ENCODE measurements at places on chromosomes 6 and 20. TPM values are rescaled to one million over a fixed set of nuclear protein-coding genes. Genes with fewer than 3 reads are reported as not detected.
A peak's percentile ranks its signal among the peaks of the same experiment; 100 is the strongest.

GRCh38 chr6:7505189-7505699, 36.2 kb upstream of the DSP start:
- peaks cover 4% of the 10 kb centered on the region for H3K4me1 ChIP-seq
- no peak overlapping the region for H3K27ac ChIP-seq
- no peak overlapping the region for H3K4me3 ChIP-seq
- peak; percentile 32 for DNase-seq
- H3K27me3 ChIP-seq = no peaks in the 10 kb centered on the region
- H3K36me3 ChIP-seq = no peaks in the 10 kb centered on the region

- no peaks in the 10 kb centered on the region for H3K4me1 ChIP-seq
- peaks cover 20% of the 10 kb centered on the region for H3K36me3 ChIP-seq
- H3K27me3 ChIP-seq = no peaks in the 10 kb centered on the region
- no peak overlapping the region for H3K27ac ChIP-seq
- no peak for DNase-seq
These were observed 50.8 kb upstream of the DSN1 start for GRCh38 chr20:36824142-36824940.

ATP9A gene
- not detected for polyA plus RNA-seq

PGC gene
- not detected for polyA plus RNA-seq

GRCh38 chr20:62743777-62744317, 35.2 kb downstream of the NTSR1 start:
- DNase-seq = no peak
- no peaks in the 10 kb centered on the region for H3K36me3 ChIP-seq
- H3K4me3 ChIP-seq = no peak overlapping the region
- H3K4me1 ChIP-seq = peaks cover 39% of the 10 kb centered on the region

DNA sequence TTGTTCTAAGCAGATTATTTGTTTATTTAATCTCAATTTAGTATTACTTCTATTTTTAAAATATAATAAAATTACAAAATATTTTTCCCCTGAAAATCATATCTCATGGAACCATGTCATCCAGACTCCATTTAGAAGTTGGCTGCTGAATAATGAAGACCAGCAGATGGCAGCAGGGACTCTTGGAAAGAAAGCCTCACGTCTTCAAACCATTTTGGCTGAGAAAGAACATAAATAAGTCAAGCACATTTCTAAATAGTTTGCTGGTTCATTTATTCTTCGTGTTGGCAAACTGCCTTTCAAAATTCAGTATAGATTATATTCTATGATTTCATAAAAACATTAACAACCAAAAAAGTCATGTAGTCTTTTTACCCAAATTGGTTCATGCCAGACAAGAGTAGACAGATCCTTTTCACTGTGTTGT, 71.7 kb downstream of the RCAN2 start:
- peaks cover 7% of the 10 kb centered on the region for H3K4me1 ChIP-seq
- H3K27ac ChIP-seq = no peak overlapping the region
- no peaks in the 10 kb centered on the region for H3K36me3 ChIP-seq
- H3K27me3 ChIP-seq = no peaks in the 10 kb centered on the region
- DNase-seq = peak; percentile 4

GRCh38 chr20:20428067-20428466, 60.2 kb downstream of the INSM1 start:
- H3K4me1 ChIP-seq = no peaks in the 10 kb centered on the region
- peaks cover 47% of the 10 kb centered on the region for H3K36me3 ChIP-seq
- DNase-seq = no peak
- H3K4me3 ChIP-seq = no peak overlapping the region
- H3K27ac ChIP-seq = no peak overlapping the region

AVP gene
- polyA plus RNA-seq = not detected

PSORS1C1 gene
- not detected for polyA plus RNA-seq

ITPR3 gene
- 1.8 TPM for polyA plus RNA-seq

- H3K27ac ChIP-seq = peak overlapping the region; percentile 67
- H3K4me3 ChIP-seq = no peak overlapping the region
These were observed 63.2 kb upstream of the ARMH2 start for GRCh38 chr6:24861934-24862333.

DNA sequence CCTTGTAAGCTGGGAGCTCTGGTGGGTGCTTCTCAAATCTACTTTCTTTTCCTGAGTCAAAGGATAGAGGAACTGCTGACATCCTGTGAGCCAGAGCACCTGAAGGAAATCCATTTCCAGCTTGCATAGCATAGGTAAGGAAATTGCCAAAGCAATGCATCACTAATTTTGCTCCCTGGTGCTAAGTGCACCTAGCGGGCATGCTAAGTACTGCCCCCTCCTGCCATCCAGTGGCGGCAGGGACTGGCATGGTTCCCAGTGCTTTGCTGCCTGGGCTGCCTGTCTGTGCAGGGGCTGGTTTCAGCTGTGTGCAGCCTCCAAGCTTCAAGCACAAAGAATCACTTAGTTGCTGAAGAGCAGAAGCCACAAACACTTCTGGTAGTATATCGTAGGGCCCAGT, 63.9 kb downstream of the FARS2 start:
- H3K27me3 ChIP-seq = no peaks in the 10 kb centered on the region
- H3K4me3 ChIP-seq = no peak overlapping the region
- no peak overlapping the region for H3K27ac ChIP-seq
- H3K36me3 ChIP-seq = peaks cover 6% of the 10 kb centered on the region
- peaks cover 7% of the 10 kb centered on the region for H3K4me1 ChIP-seq
- no peak for DNase-seq

DNA sequence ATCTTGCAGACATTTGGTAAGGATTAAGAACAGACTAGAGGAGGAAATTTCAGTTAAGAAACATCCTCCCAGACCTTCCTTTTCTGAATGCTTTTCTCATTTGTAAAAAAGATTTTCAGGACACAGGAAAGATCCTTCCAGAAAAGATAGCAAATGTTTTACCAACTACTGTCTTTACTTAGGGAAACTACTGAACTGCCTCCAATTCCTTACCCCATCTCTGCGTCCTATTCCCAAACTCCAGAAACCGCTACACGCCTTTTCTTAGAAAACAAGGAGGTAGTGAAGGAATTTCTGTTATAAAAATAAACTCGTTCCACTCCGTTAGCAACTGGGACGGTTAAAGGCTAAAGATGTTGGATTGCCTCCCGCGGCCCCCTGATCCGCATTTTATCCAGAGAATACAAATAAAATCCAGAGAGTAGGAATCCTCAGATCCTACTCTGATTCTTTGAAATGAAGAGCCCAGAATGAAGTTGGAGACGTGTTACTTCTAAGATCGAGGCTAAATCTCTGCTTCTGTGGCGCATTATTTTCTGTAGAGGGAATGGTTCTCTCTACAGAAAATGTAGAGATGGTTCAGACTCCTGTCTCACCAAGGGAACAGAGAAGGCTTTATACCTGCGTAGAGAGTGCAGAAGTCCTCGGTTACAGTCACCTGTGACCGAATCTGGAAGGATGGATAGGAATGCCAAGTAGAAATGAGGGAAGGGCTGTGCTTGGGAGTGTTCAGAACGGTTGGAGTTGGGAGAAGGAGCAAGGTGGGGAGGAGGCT, 133.0 kb downstream of the GPX5 start:
- H3K4me1 ChIP-seq = no peaks in the 10 kb centered on the region
- peaks cover 48% of the 10 kb centered on the region for H3K27me3 ChIP-seq
- no peak overlapping the region for H3K27ac ChIP-seq
- no peak for DNase-seq
- H3K4me3 ChIP-seq = peak overlapping the region; percentile 27

- H3K4me3 ChIP-seq = no peak overlapping the region
- no peaks in the 10 kb centered on the region for H3K27me3 ChIP-seq
- no peaks in the 10 kb centered on the region for H3K36me3 ChIP-seq
- DNase-seq = no peak
- no peak overlapping the region for H3K27ac ChIP-seq
These were observed 40.0 kb upstream of the KCNK16 start for GRCh38 chr6:39362487-39362865.

DNA sequence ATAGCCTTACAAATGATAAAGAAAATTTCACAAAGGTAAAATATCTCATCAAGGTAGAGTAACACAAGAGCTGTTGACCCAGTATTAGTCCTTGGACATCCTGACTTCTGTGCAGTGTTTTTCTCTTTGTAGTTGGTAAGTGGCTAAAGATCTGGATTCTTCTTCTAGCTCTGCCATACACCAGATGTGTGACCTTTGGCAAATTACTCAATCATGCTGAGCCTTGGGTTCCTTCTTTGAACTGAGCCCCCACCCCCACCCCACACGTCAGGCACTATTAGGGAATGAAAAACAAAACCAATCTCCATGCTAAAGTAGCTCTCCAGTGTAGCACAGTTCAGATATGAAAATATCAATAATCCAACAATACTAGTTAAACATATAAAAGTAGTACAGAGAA, 15.1 kb upstream of the TRIM39 start:
- H3K27me3 ChIP-seq = no peaks in the 10 kb centered on the region
- H3K4me1 ChIP-seq = no peaks in the 10 kb centered on the region
- no peak overlapping the region for H3K27ac ChIP-seq
- no peak overlapping the region for H3K4me3 ChIP-seq
- no peak for DNase-seq

SS18L1 gene
- polyA plus RNA-seq = 14.9 TPM

GRCh38 chr6:158972241-158973233, 27.5 kb downstream of the RSPH3 start:
- no peaks in the 10 kb centered on the region for H3K27me3 ChIP-seq
- peaks cover 7% of the 10 kb centered on the region for H3K36me3 ChIP-seq
- no peak overlapping the region for H3K4me3 ChIP-seq

KHDC1 gene
- polyA plus RNA-seq = not detected

CALHM5 gene
- polyA plus RNA-seq = not detected

TNFAIP3 gene
- 35.5 TPM for polyA plus RNA-seq

SLC17A3 gene
- not detected for polyA plus RNA-seq

PPP1R11 gene
- polyA plus RNA-seq = 42.5 TPM

NKX2-2 gene
- polyA plus RNA-seq = not detected

CD93 gene
- polyA plus RNA-seq = 52.7 TPM

- no peak for DNase-seq
- peak overlapping the region; percentile 18 for H3K4me3 ChIP-seq
- no peaks in the 10 kb centered on the region for H3K27me3 ChIP-seq
These were observed 26.9 kb downstream of the CDH26 start for GRCh38 chr20:59985164-59985563.

GLYATL3 gene
- not detected for polyA plus RNA-seq

DNA sequence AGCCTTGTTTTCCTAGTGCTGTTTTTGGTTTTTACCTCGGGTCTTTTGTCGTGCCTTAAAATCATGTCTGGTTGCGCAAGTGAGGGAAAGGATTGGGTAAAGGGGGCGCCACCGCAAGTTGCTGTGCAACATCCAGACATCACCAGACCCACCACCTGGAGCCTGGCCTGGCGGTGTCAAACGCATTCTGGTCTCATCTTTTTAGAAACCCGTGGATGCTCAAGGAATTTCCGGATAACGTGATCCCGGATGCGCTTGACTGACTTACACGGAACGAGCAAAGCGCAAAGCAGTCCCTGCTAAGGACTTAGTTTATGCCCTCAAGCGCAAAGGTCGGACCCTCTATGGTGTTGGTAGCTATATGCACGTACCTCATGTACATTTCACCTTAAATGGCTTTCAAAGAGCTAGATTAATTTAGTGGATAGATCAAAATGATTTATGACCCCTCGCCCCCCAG, 105.2 kb downstream of the OR2B2 start:
- H3K27me3 ChIP-seq = no peaks in the 10 kb centered on the region
- H3K36me3 ChIP-seq = no peaks in the 10 kb centered on the region
- peaks cover 45% of the 10 kb centered on the region for H3K4me1 ChIP-seq
- H3K27ac ChIP-seq = peak overlapping the region; percentile 82
- DNase-seq = peak; percentile 29

DNA sequence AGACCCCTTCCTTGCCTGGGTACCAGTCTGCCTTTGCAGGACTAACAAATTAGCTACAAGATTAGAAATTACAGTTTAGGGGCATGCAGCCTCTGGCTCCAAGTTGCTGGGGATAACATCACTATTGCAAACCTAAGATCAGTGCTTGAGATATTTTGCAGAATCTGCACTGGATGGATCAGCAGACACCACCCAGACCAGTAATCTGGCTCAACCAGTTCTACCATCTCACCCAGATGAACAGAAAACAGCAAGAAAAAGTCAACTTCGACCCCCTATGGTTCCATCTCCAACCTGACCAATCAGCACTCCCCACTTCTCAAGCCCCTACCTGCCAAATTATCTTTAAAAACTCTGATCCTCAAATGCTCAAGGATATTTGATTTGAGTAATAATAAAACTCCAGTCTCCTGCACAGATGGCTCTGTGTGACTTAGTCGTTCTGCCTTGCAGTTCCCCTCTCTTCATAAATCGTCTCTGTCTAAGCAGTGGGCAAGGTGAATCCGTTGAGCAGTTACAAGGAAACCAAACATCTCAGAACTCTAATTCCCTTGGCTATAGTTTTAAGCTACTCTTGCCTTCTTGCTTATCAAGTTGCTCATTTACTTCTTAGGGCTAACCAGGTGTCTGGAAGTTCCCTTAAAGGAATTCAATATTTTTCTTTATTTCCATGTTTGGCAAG, 16.1 kb upstream of the LMBRD1 start:
- peaks cover 20% of the 10 kb centered on the region for H3K4me1 ChIP-seq
- H3K27ac ChIP-seq = no peak overlapping the region
- H3K27me3 ChIP-seq = no peaks in the 10 kb centered on the region
- H3K4me3 ChIP-seq = no peak overlapping the region
- DNase-seq = no peak

Data from CD14-positive monocyte (primary cell).